Activated naive CD4-positive, alpha-beta T cell treated with anti-CD3 and anti-CD28 coated beads, Interleukin-2, amount 50 U/mL, for 72 hours (primary cell): ENCODE measurements at places on chromosomes 6 and 20. TPM values are rescaled to one million over a fixed set of nuclear protein-coding genes. Genes with fewer than 3 reads are reported as not detected.

Gene ULBP2
- total RNA-seq = 0.66 TPM

Gene TBC1D32
- total RNA-seq = 12.6 TPM

Gene MRPS26
- 60.0 TPM for total RNA-seq

Gene EPHA7
- not detected for total RNA-seq

Gene STX11
- 24.6 TPM for total RNA-seq

Gene SYNDIG1
- total RNA-seq = not detected

Gene ECT2L
- not detected for total RNA-seq

Gene DSP
- not detected for total RNA-seq

Gene OR2H2
- total RNA-seq = not detected

Gene MTFR2
- total RNA-seq = 32.0 TPM

Gene FNDC1
- 0.12 TPM for total RNA-seq

Gene WFDC10B
- not detected for total RNA-seq

Gene VIP
- not detected for total RNA-seq

Gene HLA-DRA
- total RNA-seq = 2.2 TPM

Gene TFAP2A
- 0.14 TPM for total RNA-seq

Gene GSTA3
- not detected for total RNA-seq

Gene FUT9
- not detected for total RNA-seq

Gene SLC26A8
- total RNA-seq = 0.25 TPM

Gene RAMACL
- 1.2 TPM for total RNA-seq

Gene EYA4
- not detected for total RNA-seq

Gene ISM1
- 0.31 TPM for total RNA-seq

Gene RIPOR3
- total RNA-seq = not detected

Gene CRIP3
- 6.4 TPM for total RNA-seq

Gene PTP4A1
- total RNA-seq = 77.0 TPM

Gene CD93
- 0.39 TPM for total RNA-seq

Gene DDR1
- 15.2 TPM for total RNA-seq

Gene IL17A
- total RNA-seq = 0.14 TPM

Gene HRH3
- not detected for total RNA-seq

Gene MLN
- total RNA-seq = not detected

Gene C6orf141
- total RNA-seq = 0.35 TPM

Gene ZC3H12D
- total RNA-seq = 186 TPM

Gene TGM3
- total RNA-seq = not detected

Gene MEI4
- not detected for total RNA-seq

Gene SNX21
- 2.1 TPM for total RNA-seq

Gene PHF3
- 61.6 TPM for total RNA-seq

Gene FNDC11
- 0.10 TPM for total RNA-seq

Gene RBPJL
- not detected for total RNA-seq

Gene RAET1G
- total RNA-seq = not detected

Gene IRF4
- 809 TPM for total RNA-seq

Gene PCNA
- 697 TPM for total RNA-seq

Gene HLA-DOA
- total RNA-seq = 3.2 TPM

Gene PRDM13
- not detected for total RNA-seq

Gene TTK
- 53.8 TPM for total RNA-seq

Gene GNL1
- total RNA-seq = 139 TPM

Gene FRMD1
- total RNA-seq = not detected

Gene RAET1L
- total RNA-seq = not detected

Gene RPS6KA2
- 4.0 TPM for total RNA-seq
